ENCODE measurements at places on chromosomes 13 and 19.

GRCh38 chr13:97259798-97260714 lies 37.9 kb downstream of the MBNL2 start:
- peak; percentile 40 for DNase-seq

DNA sequence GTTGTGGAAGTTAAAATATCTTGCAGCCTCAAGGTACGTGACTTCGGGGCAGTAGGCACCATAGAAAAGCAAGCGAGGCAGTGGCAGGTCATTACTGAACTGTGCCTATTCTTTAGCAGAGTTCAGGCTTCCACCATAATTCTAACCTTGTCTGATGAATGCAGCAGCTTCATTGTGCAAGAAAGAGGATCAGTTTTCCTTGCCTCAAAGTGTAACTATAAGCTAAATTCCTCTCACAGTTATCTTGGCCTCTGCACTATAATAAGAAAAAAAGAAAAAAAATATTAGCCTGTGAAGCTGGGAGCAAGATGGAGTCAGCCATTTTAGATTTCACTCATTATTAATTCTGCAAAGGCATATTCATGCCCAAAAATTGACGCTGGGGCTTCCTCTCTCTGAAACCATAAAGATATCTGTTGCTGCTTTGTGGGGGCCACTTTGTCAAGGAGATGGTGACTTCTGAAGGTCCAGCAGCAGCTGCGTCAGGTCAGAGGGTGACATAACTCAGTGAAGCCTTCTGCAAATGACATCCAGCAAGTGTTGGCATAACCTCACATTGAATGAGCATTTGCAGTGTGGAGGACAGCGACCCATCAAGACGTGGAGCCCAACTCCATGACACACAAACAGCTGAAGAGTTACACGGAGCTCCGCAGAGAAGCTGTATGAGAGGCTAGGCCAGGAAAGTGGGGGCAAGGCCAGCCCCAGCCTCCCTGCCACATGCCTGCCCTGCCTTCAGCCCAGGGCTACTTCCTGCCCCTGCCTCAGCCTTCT lies 23.1 kb upstream of the SACS start:
- DNase-seq: no peak

GRCh38 chr19:33147538-33147937 lies 15.6 kb downstream of the WDR88 start:
- DNase-seq: no peak

DNA sequence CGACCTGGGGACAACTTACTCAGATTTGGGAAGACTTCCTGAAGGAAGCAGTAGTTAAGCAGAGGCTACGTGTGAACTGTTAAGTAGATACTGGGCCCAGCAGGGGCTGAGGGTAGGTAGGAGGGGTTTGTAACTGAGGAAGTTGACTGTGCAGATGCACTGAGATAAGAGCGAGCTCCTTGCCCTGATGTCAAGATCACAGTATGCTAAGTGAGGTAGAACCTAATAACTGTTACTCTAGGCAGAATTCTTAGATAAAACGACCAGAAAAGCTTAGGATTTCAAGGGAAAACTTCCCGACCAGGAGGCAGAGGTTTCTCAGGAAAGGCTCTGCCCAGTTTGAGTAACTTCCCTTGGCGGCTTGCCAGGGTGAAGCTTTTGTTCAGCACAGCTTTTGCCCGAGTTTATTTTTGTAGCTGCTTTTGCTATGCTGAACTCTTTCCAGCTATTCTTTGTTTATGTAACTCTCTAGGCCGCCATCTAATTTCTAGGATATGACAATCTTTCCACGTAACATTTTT lies 632.1 kb downstream of the DIAPH3 start:
- DNase-seq: peak; percentile 80

DNA sequence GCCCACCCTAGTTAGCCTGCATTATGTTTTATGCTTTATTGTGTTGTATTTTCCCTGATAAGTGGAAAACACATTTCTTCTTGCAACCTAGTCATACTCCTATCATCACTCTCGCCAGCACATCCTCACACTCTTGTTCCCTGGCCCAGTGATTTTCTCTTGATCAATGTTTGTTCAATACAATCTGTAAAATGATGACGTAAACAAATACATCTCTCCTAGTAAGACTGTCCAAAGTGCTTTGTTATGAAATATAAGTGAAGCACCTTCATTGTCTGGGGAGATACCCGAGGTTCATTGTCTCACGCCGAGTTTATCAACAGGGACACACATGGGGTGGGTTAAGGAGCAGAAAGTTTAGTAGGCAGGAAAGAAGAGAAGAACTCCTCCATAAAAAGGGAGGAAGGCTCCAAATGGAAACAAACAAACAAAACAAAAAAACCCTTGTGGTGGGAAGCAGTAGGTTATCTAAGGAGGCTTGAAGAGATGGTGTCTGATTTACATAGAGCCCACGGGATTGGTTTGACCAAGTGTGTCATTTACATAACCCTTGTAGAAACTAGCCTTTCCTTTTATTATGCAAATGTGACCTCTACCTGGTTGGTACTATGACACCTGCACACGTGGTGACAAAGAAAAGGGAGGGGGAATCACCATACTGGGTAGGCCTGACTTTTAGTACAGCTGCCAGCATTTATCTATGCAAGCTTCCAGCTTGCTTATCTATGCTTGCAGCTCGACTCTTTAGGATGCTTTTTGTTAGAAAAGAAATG lies 1317.9 kb upstream of the SPRY2 start:
- DNase-seq: no peak

DNA sequence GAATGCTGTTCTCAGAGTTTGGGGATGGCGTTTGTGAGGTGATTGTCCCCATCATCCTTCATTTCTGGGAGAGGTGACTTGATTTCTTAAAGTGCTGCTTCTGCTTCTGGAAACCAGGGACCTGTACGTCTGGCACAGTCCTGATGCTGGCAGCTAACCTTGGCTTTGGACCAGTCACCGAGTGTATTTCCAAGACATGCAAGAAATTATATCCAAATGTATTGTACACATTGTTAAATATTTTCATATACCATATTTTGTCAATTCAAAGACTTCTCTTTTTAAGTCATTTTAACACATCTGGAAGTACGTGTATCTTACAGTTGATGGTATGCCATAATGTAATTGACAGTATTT lies 97.4 kb downstream of the ARHGEF7 start:
- DNase-seq: no peak

GRCh38 chr13:47170971-47171370 lies 274.1 kb upstream of the HTR2A start:
- DNase-seq: no peak

DNA sequence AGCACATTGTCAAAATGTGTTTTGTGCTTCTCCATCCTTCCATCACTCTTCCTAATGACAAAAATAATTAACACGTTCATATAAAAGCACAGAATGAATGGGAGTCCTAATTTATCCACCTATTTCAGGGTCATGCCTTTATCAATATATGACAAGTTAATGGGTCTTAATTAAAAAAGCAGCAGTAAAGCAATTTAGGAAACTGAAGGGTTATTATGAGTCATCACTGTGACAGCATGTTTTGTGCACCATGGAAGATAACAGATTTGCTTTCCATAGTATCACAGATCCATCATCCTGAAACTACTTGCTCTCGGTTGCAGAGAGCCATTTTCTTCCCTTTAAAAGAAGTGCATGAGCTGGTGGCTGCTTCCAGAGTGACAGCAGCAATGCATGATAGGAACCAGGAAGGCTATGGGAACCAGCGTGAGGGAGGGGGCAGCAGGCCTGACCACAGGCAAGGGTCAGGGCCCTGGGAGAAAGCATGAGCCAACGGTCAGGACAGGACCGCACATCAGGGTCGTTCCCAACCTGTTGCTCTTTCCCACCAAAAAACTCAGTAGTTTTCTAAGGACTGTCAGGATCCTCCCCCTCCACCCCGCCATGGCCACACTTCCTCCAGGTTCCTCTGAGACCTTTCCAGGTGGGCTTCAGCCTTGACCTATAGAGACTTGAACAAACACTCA lies 784.1 kb downstream of the UQCRFS1 start:
- DNase-seq: no peak

- no peak for DNase-seq
Measured at GRCh38 chr19:17522988-17523872, 11.8 kb downstream of the PGLS start.

DNA sequence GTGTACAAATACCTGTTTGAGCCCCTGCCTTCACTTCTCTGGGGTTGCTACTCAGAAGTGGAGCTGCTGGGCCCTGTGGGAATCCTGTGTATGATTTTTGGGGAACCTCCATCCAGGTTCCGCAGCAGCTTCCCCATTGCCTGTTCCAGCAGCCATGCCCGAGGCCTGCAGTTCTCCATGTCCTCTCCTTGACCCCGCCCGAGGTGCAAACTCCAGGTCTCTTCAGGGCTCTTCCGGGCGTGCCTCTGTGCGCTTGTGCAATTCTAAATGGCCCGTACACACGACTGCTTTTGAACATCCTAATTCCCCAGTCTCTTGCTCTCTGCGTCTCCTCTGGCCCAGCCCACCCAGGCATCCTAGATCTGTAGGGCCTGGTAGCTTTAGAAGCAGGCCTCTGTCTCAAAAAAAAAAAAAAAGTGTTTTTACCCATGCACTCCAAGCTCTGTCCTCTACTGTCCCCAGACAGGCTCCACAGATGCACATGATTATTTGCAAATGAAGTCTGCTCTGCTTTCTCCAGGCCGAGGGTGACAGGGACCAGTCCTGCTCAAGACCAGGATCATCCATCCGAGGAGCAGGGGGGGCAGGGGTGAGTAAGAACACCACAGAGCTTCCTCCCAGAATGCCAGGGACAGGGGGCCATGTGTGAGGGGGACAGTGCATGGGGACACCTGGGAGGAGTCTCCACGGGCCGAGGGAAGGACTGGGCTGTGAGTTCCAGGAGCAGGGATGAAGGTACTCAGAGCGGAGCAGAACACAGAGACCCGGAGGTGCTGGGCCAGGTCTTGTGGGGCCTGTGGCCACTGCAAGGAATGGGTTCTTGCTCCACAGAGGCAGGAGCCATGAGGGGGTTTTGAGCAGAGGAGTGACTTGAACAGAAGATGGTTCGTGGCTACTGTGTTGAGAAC lies 51.7 kb downstream of the SLC7A9 start:
- DNase-seq: no peak

- no peak for DNase-seq
Measured at GRCh38 chr19:6752256-6753177, 13.0 kb downstream of the TRIP10 start.

DNA sequence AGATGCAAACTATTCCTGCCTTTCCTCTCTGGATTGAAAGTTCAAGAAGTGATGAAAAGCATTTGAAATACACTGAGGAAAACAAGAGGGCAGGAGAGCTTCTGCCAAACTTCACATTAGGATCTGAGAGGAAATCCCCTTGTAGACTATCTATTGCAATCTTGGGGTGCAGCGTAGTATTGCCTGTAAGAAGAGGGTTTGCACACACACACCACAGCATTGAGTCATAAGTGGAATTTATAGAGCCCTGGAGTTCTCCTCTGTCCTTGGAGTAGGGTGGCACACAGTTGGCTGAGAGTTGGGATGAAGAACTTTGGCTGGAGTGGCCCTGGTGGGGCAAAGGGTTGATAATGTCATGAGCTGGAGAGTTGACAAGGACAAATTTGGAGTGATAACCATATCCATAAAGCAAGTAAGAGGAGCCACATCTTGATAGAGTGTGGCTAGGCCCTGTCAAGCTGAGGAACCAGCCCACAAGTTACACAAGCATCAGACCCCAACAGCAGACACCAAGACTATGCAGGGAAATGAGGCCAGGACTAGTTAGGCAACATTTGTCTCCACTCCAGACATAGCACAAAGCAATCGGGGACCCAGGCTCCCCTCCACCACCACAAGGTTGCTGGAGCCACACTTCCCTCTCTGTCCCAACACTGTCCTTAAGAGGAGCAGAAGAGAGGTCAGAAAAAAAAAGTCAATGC lies 520.9 kb downstream of the KLF5 start:
- no peak for DNase-seq

- DNase-seq: peak; percentile 24
Measured at GRCh38 chr19:1874554-1875185, 10.6 kb downstream of the ABHD17A start.

DNA sequence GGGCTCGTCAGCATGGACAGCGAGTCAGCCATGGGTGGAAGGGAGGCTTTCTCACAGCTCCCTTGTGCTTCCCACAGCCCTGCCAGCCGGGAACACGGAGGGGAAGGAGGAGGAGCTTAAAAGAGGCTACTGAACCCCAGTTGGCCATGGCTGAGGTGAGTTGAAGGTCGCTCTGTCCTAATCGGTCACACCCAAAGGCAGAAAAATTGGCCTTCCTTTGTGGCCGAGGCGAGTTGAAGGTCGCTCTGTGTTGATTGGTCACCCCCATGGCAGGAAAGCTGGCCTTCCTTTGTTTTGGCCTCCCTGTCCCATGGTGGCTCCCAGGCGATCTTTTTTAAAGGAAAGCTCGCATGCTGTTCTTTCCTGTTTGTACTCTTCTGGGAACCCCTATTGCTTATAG lies 5.1 kb downstream of the ZNF473 start:
- DNase-seq: no peak

DNA sequence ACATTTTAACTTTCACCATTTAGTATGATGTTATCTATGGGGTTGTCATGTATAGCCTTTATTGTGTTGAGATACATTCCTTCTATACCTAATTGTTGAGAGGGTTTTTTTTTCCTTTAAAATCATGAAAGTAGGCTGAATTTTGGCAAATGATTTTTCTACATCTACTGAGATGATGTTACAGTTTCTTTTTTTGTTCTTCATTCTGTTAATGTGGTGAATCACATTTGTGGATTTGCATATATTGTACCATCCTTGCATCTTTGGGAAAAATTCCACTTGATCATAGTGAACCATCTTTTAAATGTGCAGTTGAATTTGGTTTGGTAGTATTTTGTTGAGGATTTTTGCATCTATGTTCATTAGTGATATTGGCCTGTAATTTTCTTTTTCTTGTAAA lies 29.2 kb downstream of the CCNA1 start:
- no peak for DNase-seq

- DNase-seq: no peak
Measured at GRCh38 chr13:98293570-98294142, 116.6 kb upstream of the RNF113B start.

- no peak for DNase-seq
Measured at GRCh38 chr13:22855926-22856325, 324.9 kb upstream of the SGCG start.

DNA sequence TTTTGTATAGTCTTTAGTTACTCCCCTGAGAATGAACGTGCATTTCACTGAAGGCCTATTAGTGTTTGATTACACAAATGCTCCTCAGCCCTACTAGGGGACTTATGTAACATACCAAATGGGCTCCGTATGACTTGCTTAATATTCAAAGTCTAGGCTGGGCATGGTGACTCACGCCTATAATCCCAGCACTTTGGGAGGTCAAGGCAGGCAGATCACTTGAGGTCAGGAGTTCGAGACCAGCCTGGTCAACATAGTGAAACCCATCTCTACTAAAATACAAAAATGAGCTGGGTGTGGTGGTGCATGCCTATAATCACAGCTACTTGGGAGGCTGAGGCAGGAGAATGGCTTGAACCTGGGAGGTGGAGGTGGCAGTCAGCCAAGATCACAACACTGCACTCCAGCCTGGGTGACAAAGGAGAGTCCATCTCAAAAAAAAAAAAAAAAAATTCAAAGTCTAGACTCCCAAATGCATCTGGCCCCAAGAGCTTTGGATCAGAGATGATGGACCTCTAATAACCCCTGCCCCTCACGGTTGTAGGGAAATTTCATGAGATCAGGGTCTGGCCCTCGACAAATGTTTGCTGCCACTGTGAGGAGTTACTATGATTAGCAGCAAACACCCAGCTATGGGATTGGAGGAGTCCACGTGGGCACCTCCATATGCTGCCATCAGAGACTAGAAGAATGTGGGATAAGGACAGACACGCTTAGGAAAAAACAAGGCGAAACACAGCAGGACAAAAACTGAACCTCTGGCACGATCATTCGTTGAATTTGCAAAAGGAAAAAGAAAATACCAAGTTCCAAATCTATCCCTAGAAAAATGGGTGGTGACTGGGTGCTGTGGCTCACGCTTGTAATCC lies 4.6 kb downstream of the FBXO17 start:
- peak; percentile 7 for DNase-seq

GRCh38 chr19:29837448-29837981 lies 25.7 kb downstream of the CCNE1 start:
- no peak for DNase-seq
